ENCODE measurements at places on chromosomes 6 and 20.

- DNase-seq, result no peak
Observed at GRCh38 chr6:46299253-46299652, 128.5 kb upstream of the ENPP5 start.

DNA sequence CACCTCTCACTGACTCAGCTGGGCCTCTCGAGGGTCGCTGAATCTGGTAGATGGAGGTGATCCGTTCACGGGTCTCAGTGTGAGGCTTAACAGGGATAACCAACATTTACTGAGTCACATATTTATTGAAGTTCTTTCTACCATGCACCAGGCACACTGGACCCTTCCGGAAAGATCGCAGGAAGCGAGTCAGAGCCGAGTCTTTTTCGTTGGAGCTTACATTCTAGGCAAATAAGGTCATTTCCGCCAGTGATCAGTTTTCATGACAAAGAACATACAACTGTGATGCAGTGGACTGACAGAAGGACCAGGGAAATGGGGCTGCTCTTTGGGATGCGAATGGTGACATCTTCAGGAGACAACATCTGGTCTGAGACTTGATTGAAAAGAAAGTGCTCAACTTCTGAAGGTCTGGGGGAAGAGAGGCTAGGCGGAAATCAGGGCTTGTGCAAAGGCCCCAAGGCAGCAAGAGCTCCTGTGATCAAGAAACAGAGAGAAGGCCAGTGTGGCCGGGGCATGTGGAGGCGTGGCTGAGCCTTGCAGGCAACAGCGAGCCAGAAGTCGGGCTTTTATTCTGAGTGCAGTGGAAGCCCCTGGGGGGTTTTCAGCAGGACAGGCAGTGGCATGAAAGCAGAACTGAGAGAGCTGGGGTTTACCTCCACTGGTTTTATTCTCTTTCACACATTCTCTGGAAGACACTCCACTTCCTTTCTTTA, 56.7 kb downstream of the APCDD1L start:
- no peak for DNase-seq

DNA sequence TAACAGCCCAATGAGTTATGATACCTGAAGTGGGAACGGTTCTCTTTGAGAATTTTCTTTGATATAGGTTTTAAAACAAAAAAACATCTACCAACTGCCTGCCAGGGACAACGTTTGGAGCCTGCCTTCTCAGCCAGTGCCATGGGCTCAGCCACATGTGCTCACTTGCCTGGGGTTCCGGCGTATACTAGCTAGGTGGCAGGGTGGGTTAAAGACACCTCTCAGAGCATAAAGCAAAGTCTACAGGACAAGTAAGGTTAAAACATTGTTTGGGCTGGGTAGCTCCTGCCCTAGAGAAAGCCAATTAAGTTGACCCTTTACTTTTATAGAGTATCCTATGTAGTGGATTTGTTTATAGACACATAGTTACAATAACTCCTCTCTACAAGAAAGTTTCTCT, 38.0 kb upstream of the SCGN start:
- no peak for DNase-seq

- no peak for DNase-seq
Observed at GRCh38 chr6:63523630-63524029, 48.6 kb upstream of the LOC128125822 start.

- DNase-seq, result no peak
Observed at GRCh38 chr6:130776287-130776925, 50.8 kb upstream of the SMLR1 start.

DNA sequence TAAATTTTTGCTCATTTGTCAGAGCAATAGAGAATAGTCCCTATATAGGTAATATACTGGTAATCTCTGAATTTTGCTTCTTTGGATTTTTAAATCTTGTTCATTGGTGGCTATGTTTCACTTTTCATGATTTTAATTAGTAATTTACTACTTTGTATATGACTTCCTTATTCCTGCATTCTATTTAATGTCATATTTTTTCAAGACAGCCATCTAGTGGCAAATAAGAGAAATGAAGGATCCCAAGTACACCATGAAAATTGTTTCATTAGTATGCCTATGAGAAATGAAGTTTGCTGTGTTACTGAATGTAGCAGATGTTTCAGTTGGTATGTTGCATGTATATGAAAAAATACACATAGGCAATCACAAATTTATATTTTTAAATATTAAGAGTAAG, 82.4 kb downstream of the ZNF292 start:
- no peak for DNase-seq

- DNase-seq, result no peak
Observed at GRCh38 chr20:34829191-34829590, 3.7 kb upstream of the NCOA6 start.

GRCh38 chr6:110547266-110547964, 71.0 kb upstream of the SLC22A16 start:
- DNase-seq, result no peak

- no peak for DNase-seq
Observed at GRCh38 chr6:158559338-158559894, 475 bp upstream of the TMEM181 start.

DNA sequence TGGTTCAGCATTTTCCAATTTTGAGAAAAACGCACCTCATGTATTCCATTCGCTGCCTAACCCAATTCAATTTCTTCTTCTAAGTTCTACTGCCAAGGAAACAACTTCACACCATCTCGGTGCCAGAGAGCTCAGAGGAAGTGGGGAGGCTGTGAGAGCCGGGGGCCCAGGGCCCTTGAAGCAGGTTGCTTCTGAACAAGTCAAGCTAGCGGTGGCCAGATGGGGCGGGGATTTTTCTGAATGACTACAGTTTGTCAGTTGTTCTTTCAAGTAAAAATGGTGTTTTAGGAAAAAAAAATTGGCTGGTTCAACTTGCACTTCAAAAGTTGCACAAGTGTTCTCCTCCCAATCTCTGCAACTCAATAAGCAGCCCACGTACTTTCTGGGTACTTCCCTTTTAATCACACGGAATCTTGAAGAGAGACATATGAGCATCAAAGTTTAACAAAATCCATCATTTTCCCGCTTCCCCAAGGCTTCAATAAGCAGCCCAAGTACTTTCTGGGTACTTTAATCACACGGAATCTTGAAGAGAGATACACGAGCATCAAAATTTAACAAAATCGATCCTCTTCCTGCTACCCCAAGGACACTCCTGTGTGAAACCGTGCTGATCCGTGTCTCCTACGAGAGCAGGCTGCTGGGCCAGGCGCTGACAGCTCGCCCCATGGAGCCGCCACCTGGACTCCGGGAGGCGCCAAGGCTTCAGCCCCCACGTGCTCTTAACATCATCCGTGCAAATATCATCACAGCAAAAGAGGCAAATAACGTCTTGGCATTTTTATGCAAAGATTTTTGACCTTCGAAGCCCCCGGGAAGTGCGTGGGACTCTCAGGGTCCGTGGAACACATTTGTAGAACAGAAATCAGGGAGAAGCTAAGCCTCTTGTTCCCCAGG, 186.7 kb upstream of the PDE10A start:
- no peak for DNase-seq

DNA sequence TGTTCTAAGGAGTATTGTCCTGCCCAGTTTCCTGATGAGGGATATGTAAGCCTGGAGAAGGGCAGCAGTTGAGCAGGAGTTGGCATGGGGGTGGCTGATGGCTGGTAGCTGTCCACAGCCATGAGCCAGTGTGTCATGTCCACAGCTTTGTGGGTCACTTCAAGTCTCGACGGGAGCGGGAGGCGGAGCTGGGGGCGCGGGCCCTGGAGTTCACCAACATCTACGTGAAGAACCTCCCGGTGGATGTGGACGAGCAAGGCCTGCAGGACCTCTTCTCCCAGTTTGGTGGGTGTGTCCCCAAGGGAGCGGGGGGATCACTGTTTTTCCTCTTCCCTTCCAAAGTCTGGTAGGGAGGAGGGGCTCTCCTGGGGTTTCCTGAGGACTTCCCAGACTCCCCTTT, 8.9 kb downstream of the PABPC1L start:
- no peak for DNase-seq

DNA sequence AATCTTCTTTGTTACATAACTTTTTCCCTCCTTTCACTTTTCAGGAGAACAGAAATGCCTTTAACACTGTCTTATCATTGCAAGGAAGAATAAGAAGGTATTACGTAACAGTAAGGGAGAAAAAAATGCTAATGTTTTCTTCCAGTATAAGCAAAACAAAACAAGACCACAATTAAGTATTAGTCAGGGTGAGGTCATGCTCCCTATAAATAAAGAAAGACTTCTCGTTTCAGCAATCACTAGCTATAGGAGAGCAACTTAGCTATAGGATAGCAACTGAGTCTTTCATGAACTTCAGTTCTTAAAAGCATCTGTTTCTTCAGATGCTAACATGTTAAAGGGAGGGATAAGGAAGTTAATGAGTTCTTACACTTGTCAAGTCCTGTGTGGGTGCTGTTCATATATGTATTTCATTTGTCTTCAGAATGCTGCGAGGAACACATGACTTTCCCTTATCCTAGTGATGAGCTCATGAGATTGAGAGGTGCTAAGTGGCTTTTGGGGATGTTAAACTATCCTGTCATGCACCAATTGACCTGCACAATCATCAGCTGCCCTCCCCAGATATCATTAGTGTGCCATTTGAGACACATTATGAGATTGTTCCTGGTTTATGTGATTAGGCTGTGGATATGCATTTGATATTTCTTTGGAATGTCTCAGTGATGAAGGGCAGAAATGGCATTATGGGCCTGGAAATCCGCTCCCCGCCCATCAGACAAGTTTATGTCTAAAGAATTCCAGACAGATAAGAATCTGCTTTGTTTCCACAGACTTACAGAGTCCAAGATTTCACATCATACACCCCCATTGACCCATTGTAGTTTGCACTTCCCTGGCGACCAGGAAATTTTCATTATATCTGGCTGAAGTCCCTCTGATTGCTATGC, 37.5 kb downstream of the LAMA4 start:
- no peak for DNase-seq

GRCh38 chr6:157258878-157259277, 64.4 kb downstream of the TMEM242 start:
- no peak for DNase-seq

GRCh38 chr20:32285621-32286371, 8.3 kb downstream of the KIF3B start:
- no peak for DNase-seq

DNA sequence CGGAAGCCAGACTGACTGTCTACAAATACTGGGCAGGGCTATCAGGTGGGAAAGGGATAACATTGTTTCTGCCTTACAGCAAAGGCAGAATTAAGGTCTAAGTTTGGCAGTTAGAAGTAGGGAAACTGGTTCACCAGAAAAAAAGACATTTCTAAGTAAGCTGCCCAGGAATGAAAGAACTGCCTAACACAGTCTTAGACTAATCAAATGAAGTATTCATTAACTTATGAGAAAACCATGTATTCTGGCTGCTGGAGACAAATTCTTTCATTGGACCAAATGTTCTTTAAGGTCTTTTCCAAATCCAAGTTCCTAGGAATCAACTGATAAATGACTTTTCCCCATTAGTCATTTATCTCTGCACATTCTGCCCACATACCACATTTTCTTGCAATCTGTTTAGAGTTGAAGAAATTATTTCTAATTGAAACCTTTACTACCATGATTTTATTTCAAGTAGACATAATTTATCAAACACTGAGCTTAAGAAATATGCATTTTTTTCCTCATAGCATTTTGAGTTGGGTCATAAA, 120.3 kb upstream of the OGFRL1 start:
- no peak for DNase-seq

GRCh38 chr6:127952831-127953230, 52.0 kb upstream of the THEMIS start:
- no peak for DNase-seq

GRCh38 chr6:108556250-108556649, 4.5 kb upstream of the FOXO3 start:
- DNase-seq, result no peak

DNA sequence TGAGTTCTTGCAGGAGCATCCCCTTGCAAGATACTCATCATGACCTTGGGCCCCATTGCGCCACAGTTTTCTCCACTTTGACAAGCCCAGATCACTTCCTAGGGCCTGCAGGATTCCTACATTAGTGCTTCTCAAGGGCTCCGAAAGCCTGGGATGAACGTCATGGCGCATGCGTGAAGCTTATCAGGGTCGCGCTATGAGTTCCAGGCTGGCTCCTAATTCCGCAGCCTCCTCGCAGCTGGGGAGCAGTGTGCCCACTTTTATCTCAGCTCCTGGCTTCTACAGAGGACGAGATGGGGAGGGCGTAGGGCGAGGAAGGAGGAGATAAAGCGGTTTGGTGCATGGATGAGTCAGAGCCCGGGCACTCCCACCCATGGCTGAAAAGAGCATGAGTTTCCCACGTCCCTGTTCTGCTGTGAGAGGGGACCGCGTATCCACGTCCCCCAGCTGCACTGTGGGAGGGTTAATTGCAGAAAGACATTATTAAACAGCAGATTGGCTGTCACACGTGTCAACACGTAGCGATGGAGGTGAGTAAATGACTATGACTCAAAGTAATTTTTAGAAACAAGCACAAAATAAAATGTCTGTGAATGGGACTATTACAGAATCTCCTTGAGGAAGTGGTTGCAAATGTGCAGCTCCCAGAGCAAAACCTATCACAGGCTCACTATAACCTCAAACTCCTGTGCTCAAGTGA, 72.9 kb upstream of the DSP start:
- DNase-seq, result no peak

DNA sequence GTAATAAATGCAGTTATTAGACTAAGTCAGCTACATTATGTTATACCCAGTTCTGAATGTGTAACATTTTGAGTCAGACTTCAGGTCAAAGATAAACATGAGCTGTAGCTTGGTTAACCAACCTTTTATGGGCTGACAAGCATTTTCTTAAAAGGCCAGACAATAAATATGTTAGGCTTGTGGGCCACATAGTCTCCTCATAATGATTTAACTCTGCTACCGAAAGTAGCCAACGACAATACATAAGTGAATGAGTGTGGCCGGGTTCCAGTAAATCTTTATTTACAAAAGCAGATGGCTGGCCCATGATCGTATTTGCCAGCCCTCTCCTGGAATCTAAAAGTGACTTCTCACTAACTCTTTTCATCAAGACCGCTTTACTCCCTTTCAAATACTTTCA, 49.9 kb downstream of the ATG5 start:
- no peak for DNase-seq

DNA sequence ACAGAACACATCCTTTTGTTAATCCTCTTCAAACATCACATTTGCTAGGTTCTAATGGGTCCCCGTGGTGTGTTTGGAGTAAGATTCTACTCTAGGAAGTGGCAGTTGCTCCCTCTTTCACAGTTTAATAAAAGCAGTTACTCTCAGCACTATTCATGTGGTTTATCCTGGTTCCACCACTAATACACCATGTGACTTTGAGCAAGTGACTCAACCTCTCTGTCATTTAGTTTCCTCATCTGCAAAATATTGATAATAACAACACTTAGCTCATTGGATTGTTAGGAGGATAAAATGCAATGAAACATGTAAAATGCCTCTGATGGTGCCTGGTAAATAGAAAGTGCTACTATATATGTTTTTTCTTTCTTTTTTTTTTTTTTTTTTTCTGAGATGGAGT, 488.0 kb upstream of the NOX3 start:
- DNase-seq, result no peak

All from stimulated activated CD8-positive, alpha-beta memory T cell treated with anti-CD3 and anti-CD28 coated beads, Interleukin-2, amount 100 ng/mL, for 1 hour (primary cell).